ENCODE measurements at places on chromosomes 3 and 15.

DNA sequence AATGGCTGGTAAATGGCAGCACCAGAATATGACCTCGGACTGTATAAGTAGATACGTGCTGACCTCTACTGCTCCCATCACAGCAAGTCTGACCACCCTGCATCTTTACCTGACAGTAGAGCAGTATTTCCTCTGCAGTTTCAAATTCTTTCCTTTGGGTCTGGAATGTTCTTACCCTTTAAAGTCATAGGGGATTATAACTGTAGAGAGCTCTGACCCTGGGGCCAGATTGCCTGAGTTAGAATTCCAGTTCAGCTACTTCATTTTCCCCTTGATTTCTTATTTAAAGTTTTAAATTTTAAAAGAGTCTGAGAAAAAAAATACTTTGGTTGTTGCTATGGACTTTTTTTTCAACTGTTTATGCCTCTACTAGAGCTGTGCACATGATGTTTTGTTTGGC is 237.7 kb downstream of the NR1D2 start:
- no peak for DNase-seq

- DNase-seq = no peak
Observed at GRCh38 chr15:34331809-34332208, 5.8 kb downstream of the SLC12A6 start.

- no peak for DNase-seq
Observed at GRCh38 chr15:76059320-76060117, at the start of gene TMEM266. TSS of gene TMEM266 (plus strand) at chr15:76059985. CDS start at chr15:76134264, 74,279 bp downstream.

DNA sequence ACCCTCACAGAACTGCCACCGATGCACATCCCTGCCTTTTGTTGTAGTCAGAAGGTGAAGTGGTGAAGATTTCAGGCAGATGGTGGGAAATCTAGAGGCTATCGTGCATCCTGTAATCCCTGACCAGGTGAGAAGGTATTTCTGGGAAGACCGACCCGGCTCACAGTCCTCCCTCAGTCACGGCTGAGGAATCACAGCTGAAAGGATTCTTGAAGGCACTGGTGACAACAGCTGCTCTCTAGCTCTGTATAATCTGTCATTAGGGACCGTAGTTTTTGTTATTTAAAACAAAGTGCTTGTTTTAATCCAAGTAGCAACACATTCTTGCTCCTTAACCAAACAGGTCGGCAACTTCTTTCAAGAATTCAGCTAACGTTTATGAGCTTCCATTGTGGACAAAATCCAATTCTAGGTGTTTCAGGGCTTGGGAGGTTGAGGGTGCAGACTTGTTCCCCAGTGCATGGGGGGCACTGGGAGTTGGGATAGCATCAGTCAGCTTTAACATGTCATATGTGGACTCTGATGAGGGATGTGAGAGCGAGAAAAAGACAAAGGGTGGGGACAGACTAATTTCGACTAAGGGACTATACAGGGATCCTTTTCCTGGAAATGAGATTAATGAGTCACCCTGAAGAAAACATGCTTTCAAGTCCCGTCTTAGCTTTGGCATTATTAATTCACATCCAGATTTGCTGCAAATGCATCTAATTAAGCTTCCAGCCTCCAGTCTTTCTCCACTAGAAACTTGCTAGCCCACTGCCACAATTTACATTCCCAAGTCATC is 141.0 kb upstream of the RASGRP1 start:
- DNase-seq = no peak

DNA sequence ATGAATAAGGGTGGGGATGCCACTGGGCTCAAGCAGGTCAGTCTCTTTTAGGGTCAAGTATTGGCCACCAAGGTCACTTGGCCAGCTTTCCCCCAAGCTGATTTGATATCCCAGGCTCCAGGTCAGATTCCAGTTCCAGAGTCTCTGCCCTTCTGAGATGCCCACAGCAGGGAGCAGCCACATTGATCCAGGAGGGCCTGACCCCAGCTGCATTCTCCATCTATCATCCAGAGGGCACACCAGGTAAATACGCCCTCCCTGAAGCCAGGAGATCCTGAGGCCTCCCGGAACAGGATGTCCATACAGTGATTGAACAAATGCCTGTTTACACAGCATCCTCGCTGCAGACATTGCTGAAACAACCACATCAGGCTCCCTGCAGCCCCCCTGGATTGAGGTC is 264.6 kb upstream of the TLE3 start:
- no peak for DNase-seq

GRCh38 chr3:988785-989184 is 104.0 kb upstream of the CNTN6 start:
- DNase-seq = no peak

DNA sequence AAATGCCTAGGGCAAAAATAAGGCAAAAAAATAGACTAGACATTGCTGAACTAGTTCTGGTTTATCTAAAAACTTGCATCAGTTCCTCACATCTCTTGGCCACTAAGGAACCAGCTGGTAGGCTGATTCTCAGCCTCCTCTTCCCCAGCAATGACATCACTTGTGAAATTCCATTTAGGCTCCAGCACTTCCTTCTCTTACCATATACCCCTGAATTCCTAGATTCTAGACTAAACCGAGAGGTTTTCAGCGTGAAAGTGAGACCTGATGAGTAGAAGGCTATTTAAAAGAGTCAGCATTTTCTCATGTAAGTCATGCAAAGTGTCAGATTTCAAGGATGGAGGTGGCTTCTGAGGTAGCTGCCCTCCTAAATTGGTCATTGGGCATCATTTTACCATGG is 247.1 kb upstream of the CDIN1 start:
- DNase-seq = no peak

- no peak for DNase-seq
Observed at GRCh38 chr15:63597821-63598220, 634 bp downstream of the FBXL22 start.

DNA sequence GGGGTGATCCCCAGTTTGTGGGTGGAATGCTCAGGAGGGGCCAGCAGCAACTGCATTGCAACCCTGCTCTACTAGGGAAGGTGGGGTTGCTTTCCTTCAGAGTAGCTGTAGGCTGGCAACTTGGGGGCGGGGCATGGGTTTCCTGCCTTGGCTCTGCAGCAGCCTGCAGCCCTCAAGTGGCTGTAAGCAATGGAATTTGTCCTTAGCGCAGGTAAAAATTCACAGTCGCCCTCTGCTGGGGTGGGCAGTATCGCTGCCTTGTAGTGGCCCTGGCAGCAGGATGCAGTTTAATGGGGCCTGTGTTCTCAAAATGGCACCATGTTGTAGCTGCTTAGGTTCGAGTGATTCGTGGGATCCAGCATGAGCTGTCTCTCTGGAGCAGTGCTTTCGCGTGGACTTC is 29.8 kb downstream of the STT3B start:
- DNase-seq = no peak
